Stimulated activated CD4-positive, alpha-beta T cell treated with anti-CD3 and anti-CD28 coated beads, Interleukin-4, amount 100 ng/mL, for 24 hours (primary cell): ENCODE measurements at places on chromosomes 5 and 9.

- no peak for DNase-seq
These were observed 15.6 kb upstream of the IL12B start for GRCh38 chr5:159345861-159346260.

DNA sequence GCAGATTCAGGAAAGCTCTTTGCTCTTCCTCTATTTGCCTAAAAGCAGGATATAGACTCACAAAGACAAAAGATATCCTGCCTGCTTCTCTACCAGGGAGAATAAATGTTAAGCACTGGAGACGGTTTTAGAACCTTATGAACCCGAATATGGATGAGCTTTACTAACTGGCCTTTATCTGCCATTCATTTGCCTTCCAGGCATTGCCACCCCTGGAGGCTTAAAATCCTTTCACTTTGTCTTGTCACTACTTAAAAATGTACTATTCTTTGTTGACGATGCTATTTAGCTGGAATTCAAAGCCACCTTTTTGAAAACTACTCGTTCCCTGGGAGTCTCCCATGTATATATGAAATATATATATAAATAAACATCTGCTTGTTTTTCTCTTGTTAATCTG lies 23.2 kb upstream of the LVRN start:
- no peak for DNase-seq

DNA sequence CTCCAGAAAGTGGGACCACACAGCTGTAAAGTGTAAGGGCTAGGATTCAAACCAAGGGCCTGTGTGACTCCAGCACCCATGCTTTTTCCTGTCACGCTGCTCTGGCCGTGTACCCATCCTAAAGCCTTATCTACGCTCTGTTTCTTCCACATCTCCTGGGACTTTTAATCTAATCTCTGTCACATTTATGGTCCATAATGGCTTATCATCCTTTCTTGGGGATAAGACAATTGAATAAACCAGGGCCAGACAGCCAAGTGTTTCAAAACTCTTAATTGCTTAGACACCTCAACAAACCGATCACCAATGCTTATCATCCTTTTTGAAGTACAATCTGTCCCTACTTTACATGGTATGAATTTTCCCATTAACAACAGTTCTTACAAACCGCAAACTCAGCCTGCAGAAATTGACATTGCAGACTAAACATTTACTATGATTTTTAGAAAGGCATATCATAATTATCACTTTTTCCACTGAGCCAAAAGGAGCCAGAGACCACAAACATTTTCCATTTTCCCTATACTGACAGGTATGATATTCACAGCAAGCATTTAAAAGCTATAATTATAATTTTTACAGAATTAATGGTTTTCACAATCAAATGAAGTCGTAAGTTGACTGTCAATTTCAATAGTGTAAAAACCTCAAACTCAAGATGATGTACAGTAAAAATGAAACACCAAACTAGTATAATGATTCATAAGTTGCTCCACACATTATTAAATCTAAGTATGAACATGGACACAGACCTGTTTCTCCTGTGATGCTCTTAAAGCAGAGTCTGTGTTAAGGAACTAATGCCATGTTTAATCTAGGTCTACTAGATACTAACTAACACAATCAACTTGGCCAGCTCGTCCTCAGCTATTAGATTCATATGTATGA lies 99.5 kb downstream of the FBXW11 start:
- DNase-seq = peak; percentile 27

DNA sequence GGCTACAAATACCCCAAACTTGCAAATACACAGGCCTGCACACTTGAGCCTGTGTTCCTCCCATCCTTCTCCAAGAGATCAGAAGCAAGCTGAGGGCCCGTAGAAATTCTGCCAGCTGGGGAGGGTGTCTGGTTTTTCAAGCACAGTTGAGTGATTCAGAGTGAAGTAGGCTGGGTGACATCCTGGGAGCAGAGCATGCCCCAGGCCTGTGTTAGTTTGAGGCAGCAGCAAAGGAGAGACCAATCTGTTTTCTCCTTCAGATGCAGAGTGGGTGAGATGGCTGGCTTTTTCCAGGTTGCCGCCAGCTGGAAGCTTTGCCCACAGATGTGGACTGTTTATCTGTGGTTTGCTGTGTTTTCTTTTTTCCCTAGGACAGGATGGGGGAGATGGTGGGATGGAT lies 63.1 kb downstream of the RCL1 start:
- no peak for DNase-seq

DNA sequence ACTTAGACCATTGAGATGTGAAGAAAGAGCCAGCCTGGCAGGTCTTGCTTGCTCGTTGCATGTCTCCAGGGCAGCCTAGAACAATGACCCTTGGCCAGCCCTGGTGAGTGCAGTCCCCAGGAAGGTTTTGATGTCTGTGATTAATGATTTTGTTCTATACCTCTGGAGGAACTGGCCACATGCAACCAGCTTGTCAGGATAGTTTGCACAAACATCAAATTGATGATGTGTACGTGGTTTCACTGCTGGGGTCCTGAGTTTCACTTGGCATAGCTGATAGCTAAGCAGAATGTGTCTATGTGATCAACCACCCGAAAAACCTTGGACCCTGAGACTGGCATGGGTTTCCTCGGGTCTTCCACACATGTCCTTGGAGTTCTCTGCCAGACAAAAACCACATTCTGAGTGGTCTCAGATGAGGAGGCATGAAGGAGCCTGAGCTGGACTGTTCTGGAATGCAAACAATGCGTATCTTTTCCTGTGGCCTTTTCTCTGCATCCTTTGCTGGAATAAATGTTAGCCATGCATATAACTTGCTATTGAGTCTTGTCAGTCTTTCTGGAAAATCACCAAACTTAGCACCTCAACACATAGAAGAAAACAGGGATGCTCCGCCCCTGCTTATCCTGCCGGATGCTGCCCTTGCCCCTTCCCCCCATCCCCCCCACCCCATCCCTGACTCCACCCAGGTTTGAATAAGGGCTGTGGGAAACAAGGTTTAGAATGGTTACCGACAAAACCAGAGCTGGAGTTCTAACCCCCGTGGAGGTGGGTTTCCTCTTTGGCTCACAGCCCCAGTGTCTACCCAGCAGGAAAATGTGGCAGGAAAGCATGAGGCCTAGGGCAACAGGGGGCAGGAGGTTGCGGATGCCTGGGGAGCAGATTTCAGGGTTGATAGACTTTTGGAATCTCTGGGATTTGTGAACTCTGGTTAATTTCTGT lies 50.1 kb upstream of the ANKRD33B start:
- no peak for DNase-seq

DNA sequence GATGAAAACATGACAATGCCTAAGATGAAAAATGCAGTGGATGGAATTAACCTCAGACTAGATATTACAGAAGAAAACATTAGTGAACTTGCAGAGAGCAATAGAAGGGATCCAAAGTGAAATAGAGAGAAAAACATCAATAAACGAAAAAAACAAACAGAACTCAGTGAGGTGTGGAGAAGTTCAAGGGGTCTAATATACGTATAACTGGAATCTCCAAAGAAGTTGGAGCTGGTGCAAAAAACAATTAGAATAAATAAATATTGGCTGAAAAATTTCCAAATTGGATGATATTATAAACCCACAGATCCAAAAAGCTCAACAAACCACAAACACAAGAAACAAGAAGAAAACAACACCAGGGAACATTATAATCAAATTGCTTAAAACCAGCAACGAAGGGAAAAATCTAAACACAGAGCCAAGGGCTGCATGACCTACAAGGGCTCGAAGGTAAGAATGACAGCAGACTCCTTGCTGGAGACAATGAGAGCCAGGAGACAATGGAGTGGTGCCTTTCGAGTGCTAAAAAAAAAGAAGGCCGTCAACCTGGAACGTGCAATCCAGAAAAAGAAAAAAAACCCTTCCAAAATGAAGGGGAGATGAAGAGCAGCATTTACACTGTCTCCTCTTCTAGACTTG lies 11.8 kb downstream of the FAM163B start:
- no peak for DNase-seq

DNA sequence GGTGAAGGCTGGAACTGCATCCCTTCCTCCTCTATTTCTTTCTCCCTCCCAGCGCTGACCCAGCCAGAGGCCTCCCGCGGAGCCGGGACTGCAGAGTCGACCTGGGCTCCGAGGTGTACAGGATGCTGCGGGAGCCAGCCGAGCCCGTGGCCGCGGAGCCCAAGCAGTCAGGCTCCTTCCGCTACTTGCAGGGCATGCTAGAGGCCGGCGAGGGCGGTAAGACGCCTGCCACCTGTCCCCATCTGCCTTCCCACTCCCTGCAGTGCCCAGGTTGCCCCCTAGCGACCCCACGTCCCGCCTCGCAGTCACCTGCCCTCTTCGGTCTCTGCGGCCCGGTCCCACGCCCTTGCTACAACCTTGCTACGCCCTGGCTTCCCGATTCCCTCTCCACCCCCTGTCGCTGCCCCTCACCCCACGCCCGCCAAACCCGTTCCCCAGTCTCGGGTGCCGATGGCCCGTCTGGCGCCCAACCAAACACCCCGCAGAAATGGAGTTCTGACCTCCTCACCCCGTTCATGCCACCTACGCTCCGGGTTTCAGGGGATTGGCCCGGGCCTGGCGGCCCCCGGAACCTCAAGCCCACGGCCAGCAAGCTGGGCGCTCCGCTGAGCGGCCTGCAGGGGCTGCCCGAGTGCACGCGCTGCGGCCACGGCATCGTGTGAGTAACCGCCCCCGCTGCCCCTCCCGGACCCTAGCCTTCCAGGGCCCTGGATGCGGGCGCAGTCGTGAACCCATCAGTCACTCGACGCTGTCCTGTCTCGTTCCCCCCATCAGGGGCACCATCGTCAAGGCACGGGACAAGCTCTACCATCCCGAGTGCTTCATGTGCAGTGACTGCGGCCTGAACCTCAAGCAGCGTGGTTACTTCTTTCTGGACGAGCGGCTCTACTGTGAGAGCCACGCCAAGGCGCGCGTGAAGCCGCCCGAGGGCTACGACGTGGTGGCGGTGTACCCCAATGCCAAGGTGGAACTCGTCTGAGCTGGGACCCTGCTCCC lies 14.1 kb downstream of the PDLIM4 start:
- no peak for DNase-seq

- no peak for DNase-seq
These were observed 3.8 kb downstream of the EGR1 start for GRCh38 chr5:138468966-138469539.

DNA sequence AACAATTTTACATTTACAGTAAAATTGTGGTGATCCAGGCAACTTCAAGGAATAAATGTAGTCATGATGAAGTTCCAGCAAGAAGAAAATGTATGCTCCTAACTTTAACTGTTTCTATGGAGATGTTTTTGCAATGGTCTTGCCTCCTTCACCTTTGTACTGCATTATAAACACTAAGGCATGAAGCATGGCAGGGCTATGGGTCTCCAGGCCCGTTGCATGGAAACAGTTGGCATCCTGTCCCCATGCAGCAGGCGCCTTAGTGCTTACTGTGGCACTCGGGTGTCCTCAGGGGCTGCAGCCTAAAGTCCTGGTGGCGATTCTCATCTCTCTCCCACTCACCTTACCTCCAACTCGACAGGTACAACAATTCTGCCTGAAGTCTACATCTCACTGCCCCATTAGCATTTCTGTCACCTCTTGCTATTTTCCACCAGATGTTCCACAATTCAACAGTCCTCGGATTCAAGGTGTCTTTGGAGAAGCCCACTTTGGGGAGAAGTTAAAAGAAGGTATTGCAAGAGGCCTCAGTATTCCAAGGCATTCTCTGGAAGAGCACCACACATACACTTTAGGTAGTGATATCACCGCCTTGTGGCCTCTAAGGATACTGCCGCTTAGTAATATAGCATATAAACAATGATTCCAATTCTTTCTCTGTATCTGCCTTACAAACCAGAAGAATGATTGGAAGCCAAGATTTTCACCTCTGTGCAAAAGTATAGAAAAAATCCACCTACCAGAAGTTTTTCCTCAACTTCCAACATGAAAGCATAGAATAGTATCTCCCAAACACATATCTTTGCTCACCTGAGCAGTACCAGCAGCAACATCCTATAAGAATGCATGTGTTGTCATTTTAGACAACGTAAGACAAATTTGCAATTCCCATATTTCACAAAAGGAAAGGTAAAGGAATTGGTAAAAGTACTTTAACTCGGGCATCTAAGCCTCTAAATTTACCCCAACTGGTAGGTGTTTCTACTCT lies 5.1 kb downstream of the LIFR start:
- no peak for DNase-seq

DNA sequence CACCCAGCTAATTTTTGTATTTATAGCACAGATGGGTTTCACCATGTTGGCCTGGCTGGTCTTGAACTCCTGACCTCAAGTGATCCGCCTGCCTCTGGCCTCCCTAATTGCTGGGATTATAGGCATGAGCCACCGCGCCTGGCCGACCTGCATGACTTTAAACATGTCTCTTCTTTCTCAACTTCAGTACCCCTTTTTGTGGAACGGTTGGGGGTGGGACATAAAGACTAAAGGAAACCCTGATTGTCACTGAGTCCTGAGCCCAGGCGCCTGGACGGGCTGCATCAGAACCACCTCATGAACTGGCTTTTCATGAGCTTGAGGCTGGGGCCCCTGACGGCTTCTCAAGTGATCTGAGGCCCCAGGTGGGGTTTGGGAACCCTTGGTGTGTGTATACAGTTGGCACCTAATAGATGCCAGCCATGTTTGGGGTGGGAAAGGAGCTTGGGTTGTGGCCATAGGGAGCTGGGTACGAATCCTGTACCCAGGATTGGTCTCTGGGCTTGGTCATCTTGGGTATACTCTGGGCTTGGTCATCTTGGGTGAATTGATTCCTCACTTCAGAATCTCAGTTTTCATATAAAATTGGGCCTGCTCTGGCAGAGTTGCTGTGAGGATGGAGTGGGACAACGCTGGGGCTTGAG lies 2.2 kb downstream of the GRK6 start:
- no peak for DNase-seq

DNA sequence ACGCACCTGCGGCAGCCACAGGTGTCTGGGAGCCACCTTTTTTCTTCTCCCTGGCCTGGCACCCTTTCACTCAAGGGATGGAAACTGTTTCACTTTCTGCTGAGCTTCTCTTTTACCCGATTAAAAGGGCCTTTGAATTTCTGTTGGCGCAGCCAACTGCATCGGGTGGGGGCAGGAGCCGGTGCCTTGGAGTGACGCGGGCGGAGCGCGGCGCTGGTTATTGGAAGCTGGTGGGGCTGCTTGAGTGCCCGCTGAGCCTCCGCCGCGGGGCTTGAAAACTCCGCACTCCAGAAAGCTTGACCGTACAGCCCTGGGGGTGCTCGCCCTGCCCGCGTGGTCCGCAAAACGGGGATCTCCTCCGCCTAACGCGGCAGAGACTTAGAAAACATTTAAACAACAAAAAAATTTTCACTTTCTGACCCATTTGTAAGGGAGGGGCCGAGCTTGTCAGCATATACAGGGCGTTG lies 52.0 kb upstream of the TJP2 start:
- peak; percentile 46 for DNase-seq

DNA sequence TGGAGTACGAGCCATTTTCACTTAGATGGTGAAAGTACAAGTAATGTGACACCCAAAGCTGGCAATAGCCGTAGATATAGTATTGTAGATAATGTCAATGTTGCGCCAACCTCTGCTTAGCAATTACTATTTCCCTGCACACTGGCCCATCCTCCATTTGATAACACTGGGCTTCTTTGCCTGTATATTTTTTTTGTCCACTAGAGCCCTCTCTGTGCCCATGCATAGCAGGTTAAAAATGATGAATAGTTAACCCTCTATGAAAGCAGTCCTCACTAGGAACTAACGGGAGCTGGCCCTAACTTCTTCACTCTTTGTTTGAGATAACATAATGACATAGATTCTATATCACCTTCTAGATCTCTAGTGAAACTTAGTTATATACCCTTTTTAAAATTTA lies 416.8 kb downstream of the TUSC1 start:
- DNase-seq = no peak
